Activated naive CD4-positive, alpha-beta T cell (primary cell): ENCODE measurements at places on chromosomes 7 and 10.

- no peak for DNase-seq
These were observed 215.5 kb downstream of the GLRX3 start for GRCh38 chr10:130351466-130352290.

GRCh38 chr7:124724507-124725192 is 40.9 kb downstream of the GPR37 start:
- no peak for DNase-seq

- DNase-seq, result no peak
These were observed 109.1 kb downstream of the C10orf90 start for GRCh38 chr10:126561294-126561920.

DNA sequence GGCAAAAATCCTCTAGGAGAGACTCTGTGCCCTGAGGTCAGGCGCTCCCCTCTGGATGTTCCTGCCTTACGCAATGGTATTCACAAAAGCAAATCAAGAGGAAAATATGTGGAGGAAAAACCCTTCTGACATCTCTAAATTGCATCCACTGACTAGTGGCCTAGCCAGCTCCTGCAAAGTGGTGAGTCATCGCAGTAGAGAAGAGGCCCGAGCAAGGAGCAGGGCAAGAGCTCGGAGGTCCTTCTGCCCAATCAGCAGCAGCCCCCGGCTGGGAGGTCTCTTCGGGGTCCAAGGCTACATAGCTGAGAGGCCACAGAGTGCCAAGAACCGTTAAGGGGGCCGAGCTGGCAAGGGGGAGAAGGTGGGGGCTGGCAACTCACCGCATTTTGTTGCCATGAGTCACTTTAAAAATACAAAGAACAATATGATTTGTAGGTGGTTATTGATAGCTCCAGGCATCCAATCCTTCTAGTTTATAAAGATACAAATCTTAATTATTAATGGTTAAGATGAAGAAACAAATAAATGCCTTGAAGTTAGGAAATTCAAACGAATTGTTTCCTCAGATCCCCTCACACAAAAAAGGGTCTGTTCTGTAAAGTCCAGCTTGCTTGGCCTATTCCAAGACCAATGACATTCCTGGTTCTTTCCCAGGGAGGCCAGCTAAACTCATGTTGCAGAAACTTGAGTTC is 161.6 kb downstream of the PKD1L1 start:
- DNase-seq, result no peak

DNA sequence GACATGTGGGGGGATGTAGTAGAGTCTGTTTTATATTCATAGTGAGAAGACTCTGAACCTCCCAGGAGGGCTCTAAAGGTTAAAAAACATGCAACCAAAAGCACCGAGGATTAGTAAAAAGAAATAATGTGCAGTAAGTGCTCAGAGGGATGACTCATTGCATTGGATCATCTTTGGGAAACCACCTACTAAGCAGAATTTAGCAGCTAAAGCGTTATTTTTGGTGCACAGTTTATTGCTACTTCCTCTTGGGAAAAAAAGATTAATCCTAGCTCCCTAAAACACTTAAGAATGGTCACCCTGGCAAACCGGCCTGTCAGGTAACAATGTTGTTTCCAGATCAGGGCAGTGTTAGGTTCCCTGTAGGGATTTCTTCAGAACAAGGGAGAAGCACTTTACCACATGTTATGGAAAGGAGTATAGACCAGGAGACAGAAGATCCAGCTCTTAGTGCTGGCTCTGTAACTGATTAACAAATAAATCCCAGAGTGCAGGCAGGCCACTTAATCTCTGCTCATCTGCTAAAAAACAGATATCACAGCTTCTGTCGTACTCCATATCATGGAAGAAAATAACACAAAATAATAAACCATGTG is 44.8 kb upstream of the FAM133B start:
- no peak for DNase-seq

DNA sequence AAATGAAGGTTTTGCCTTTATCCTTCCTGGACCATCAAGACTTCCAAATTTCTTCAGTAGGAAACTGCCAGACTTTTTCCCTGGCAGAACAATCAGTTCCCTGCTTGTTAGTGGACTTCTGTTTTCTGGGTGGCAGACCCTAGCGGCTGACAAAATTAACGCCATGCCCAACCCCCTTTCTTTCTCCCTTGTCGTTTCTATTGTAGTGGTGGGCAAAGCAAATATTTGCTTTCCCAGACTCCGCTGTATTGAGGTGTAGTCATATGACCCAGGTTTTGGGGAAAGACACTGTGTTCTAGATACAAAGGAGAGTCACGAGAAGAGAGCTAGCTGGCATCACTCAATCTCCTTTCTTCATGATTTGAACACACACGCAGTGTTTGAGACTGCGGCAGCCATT is 7.7 kb downstream of the PON2 start:
- no peak for DNase-seq

DNA sequence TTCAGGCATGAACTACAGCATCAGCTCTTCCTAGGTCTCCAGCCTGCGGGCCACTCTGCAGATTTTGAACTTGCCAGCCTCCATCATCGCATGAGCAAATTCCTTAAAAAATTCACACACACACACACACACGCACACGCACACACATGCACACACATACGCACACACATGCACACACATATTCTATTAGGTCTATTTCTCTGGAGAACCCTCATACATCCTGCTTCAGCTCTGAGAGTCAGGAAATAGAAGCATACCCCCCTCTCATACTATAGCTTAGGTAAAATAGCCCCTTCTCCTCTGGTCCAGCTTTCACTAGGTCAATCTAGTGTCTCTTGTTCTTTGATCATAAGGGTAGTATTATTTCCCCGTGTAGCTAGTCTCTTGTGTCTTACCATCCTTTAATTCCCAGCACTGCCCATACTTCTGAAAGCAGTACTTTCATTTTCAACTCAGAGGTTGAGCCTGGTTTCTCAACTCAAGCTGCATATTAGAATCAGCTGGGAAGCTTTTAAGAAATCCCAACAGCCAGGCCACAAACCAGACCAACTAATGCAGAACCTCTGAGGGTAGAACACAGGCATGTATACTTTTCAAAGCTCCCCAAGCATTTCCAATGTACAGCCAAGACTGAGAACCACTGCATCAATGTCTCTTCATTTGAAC is 30.9 kb upstream of the ITGB8 start:
- DNase-seq, result no peak

GRCh38 chr10:75639736-75640135 is 208.3 kb downstream of the LRMDA start:
- DNase-seq, result no peak

GRCh38 chr10:65701168-65701776 is 1224.6 kb upstream of the LRRTM3 start:
- DNase-seq, result no peak

DNA sequence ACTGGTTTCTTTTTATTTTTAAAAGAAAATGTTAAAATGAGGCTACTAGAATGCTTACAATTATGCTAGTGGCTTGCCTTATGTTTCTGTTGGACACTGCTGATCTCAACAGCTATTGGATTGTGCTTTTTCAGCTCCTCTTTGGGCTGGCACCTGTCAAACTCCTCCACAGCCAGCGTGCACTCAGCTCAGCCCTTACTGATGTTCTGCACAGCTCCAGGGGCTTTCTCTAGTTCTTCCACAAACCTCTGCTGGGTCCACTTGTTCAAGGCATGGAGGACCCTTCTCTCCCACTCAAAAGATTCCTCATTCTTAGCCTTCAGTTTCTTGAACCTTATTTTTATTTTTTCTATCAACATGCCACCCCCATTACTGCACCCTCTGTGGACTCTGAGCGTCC is 96.0 kb downstream of the VIPR2 start:
- DNase-seq, result no peak

- DNase-seq, result no peak
These were observed 77.7 kb downstream of the CELF2 start for GRCh38 chr10:11095374-11095801.
